Body of pancreas (tissue), 4 donors: ENCODE measurements at places on chromosomes 1 and 21. TPM values are rescaled to one million over a fixed set of nuclear protein-coding genes. Genes with fewer than 3 reads are reported as not detected.

DNA sequence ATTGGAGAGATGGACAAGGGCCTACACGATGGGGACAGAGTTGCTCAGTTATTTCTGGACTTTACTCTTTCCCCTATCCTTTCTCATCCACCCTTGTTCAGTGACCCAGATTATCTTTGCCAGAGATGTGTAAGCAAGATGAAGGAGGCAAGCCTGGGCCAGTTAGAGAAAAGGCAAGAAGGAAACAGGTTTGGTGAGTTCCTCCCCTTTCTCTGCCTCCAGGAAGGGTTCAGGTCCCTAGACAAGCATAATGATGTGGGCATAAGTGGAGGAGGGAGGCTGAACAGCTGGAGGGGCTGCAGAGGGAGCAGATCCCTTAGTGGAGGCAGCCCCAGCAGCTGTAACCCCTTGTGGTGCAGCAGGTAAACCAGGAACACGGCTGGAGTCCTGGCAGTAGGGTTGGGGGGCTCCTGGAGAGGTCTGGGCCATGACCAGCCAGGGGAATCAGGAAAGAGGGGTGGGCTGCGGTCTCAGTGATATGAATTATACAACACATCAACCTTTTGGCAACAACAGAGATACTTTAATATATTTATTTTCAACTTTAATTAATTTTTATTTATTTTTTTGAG lies 9.2 kb upstream of the CDC42 start:
- DNase-seq: no peak

ZMYND12 gene
- 1.3 TPM for total RNA-seq

CFHR2 gene
- not detected for total RNA-seq

PFKFB2 gene
- 4.9 TPM for total RNA-seq
